ENCODE measurements at places on chromosomes 7 and 10. TPM values are rescaled to one million over a fixed set of nuclear protein-coding genes. Genes with fewer than 3 reads are reported as not detected.

Gene PON1
- total RNA-seq: not detected

Gene CYP26C1
- 0.38 TPM for total RNA-seq

Gene MRC1
- not detected for total RNA-seq

Gene UBE2D4
- total RNA-seq: 9.0 TPM

Gene CLDN3
- total RNA-seq: 0.50 TPM

DNA sequence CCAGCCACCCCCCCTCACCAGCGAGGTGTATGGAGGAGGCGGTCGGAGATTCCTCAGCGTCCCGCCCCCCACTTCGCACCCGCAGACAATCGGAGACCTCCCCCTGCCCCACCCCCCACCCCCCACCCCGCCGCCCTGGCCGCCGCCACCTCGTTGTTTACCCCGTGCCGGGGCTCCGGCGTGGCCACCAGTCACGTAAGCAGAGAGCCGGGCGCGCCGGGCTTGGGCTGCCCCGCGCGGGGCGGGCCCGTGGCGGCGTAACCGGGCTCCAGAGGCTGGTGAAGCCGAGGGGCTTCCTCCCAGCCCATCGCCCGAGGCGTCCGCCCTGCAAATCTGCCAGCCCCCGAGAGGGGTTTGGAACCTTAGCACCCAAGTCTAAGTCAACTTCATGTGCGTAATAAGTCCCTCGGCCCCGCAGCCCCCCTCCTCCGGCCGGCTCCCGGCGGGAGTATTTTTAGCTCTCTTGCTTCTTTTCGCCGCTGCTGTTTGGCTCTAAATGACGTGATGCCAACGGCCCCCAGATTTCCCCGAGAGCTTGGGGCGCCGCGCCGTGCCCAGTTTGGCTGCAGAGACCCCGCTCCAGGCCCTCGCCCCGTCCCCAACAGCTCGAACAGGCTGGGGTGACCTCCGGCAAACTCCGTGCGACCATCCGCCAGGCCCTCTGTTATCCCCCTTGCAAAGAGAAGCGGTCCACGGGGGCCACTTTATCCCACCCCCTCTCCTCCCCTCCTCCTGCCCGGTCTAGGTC, 2.7 kb downstream of the MXI1 start:
- H3K4me1 ChIP-seq: peaks cover 64% of the 10 kb centered on the region
- H3K27ac ChIP-seq: peak overlapping the region; percentile 93
- H3K27me3 ChIP-seq: peaks cover 2% of the 10 kb centered on the region
- DNase-seq: peak; percentile 59

GRCh38 chr7:113521468-113521867, 397.3 kb downstream of the PPP1R3A start:
- no peaks in the 10 kb centered on the region for H3K4me1 ChIP-seq
- no peaks in the 10 kb centered on the region for H3K27me3 ChIP-seq
- H3K27ac ChIP-seq: no peak overlapping the region
- H3K4me3 ChIP-seq: no peak overlapping the region

DNA sequence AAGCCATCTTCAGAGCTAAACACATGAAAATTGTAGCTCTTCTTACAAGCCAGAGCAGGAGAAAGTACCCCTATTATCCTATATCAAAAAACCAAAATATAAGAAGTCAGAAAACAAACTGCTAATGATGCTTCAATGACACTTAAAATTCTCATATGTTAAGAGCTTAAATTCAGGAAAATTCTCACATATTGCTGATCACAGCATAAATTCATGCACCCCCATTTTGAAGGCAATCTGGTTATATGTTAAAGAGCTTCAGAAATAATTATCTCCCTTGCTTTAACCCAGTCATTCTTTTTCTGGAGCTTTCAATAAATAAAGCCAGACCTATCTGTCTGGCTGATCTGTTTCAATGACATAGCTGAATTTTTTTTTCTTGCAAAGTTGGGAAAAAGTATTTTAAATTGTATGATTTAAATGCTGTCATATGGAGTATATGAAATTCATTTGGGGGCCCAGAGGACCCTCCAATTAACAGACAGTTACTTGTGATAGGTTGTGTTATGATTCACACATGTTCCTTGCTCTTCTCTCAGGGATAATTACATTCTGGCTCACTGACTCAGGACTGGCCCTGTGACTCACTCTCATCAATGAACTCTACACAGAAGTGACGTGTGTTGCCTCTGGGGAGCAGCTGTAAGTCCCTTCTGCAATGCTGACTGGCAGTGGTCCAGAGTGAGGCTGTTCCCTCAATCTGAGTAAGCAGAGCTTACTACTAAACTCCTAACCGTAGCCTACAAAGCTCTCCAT, 85.2 kb downstream of the HGF start:
- H3K4me1 ChIP-seq: no peaks in the 10 kb centered on the region
- H3K27me3 ChIP-seq: no peaks in the 10 kb centered on the region
- DNase-seq: no peak
- H3K4me3 ChIP-seq: no peak overlapping the region
- H3K36me3 ChIP-seq: no peaks in the 10 kb centered on the region

GRCh38 chr10:5942474-5942873, 34.9 kb downstream of the IL15RA start:
- peaks cover 6% of the 10 kb centered on the region for H3K36me3 ChIP-seq
- H3K27me3 ChIP-seq: no peaks in the 10 kb centered on the region
- DNase-seq: no peak
- no peak overlapping the region for H3K4me3 ChIP-seq

DNA sequence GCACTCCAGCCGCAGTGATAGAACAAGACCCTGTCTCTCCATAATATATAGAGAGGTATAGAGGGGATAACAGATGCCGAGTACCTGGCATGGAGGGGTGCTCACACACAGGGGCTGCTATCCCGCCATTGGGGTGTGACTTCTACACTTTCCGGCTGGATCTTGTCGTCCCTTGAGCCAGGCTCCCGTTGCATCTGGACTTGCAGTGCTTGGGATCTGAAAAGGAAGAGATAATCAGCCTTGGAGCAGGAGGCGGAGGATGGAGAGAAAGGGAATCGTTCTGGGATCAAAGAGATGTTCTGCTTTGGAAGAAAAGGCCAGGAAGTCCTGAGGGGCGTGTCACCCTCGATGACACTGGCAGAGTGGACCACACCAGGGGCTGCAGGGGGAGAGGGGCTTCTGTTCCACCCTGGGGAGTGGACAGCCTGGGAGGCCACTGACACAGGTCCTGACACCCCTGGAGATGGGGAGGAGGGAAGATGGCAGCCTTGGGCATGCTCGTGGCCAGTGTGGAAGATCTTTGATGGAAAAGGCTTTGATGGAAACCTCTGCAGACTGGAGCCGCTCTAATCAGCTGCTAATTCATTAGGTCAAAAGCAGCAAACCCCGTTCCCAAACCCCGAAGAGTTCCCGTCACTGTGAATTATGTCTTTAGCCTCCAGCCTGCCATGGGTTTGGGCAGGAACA, 85.1 kb downstream of the CARD11 start:
- H3K4me1 ChIP-seq: peaks cover 7% of the 10 kb centered on the region
- peaks cover 11% of the 10 kb centered on the region for H3K36me3 ChIP-seq
- H3K27me3 ChIP-seq: no peaks in the 10 kb centered on the region
- H3K4me3 ChIP-seq: no peak overlapping the region
- no peak for DNase-seq

DNA sequence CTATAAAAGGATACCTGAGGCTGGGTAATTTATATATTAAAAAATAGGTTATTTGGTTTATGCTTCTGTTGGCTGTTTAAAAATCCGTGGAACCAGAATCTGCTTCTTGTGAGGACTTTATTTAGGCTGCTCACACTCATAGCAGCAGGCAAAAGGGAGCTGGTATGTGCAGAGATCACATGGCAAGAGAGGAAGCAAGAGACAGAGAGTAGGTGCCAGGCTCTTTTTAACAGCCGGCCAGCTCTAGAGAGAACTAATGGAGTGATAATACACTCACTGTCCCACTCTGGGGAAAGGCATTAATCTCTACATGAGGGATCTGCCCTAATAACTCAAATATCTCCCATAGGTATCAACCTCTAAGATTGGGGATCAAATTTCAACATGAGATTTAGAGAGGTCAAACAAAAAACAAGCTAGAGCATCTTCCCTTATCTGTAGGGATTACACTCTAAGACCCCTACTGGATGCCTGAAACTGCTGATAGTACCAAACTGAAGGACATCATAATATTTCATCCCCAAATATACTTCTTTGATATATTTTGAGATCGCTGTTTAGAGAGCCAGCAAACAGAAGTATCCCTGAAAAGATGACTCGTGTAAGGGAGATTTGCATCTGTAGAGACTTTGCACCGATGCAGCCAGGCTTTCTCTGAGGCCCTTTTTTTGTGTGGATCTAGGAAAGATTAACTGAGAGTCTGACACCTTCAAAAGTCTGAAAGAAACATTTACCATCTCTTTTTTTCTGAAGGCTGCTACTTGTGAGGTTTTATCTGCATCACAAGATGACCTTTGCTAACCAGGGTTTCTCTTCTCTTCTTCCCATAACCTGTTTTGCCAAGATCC, 717.0 kb upstream of the MBL2 start:
- no peak overlapping the region for H3K4me3 ChIP-seq
- no peak for DNase-seq
- no peak overlapping the region for H3K27ac ChIP-seq
- no peaks in the 10 kb centered on the region for H3K4me1 ChIP-seq
- no peaks in the 10 kb centered on the region for H3K27me3 ChIP-seq

GRCh38 chr10:106481598-106482275, 682.8 kb downstream of the SORCS1 start:
- no peak overlapping the region for H3K4me3 ChIP-seq
- DNase-seq: no peak
- no peaks in the 10 kb centered on the region for H3K27me3 ChIP-seq
- H3K27ac ChIP-seq: no peak overlapping the region
- no peaks in the 10 kb centered on the region for H3K4me1 ChIP-seq

DNA sequence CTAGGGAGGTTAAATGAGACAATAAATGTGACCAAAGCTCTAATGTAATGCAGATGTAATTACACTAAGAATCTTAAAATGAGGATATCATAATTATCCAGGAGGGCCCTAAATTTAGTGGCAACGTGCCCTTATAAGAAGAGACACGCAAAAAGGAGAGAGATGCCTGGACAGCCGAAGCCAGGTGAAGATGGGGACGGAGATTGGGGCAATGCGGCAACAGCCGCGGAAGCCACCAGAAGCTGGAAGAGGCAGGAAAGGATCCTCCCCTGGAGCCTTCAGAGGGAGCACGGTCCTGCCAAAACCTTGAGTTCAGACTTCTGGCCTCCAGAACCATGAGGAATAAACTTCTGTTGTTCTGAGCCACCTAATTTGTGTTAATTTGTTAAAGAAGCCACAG, 25.3 kb upstream of the C10orf71 start:
- no peaks in the 10 kb centered on the region for H3K36me3 ChIP-seq
- peaks cover 3% of the 10 kb centered on the region for H3K27me3 ChIP-seq
- no peak for DNase-seq
- H3K4me1 ChIP-seq: no peaks in the 10 kb centered on the region
- H3K4me3 ChIP-seq: no peak overlapping the region

GRCh38 chr10:124251317-124252065, 158.1 kb upstream of the CHST15 start:
- H3K27me3 ChIP-seq: no peaks in the 10 kb centered on the region
- H3K36me3 ChIP-seq: no peaks in the 10 kb centered on the region
- H3K27ac ChIP-seq: no peak overlapping the region

GRCh38 chr10:46075869-46076268, 29.8 kb upstream of the MSMB start:
- H3K27ac ChIP-seq: no peak overlapping the region
- H3K4me3 ChIP-seq: no peak overlapping the region
- H3K36me3 ChIP-seq: no peaks in the 10 kb centered on the region
- no peaks in the 10 kb centered on the region for H3K27me3 ChIP-seq

GRCh38 chr7:1884583-1885350, 214.7 kb downstream of the ELFN1 start:
- peaks cover 35% of the 10 kb centered on the region for H3K4me1 ChIP-seq
- no peaks in the 10 kb centered on the region for H3K27me3 ChIP-seq
- H3K27ac ChIP-seq: no peak overlapping the region
- H3K36me3 ChIP-seq: peaks cover 31% of the 10 kb centered on the region
- no peak overlapping the region for H3K4me3 ChIP-seq

DNA sequence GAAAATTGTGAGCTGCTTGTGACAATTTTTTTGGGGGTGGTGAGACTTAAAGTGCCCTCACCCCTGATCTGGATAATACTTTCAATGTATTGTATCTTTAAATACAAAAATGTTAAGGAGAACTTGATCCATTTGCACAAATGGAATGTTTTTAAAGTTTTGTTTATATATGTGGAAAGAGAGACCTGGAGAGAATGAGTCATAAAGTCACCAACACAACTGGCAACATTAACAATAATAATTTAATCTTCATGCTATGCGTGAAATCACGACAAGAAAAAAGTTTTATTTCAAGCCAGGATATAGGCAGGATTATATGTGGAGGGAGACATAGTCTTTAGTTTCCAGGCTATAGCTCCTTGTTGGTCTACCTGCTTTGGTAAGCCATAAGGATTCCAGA, 537.5 kb downstream of the GPAM start:
- no peak for DNase-seq
- H3K4me3 ChIP-seq: no peak overlapping the region
- no peaks in the 10 kb centered on the region for H3K4me1 ChIP-seq
- H3K36me3 ChIP-seq: no peaks in the 10 kb centered on the region

GRCh38 chr7:85095806-85096205, 91.0 kb downstream of the SEMA3D start:
- H3K4me1 ChIP-seq: no peaks in the 10 kb centered on the region
- H3K27ac ChIP-seq: no peak overlapping the region
- H3K36me3 ChIP-seq: no peaks in the 10 kb centered on the region

- no peak overlapping the region for H3K4me3 ChIP-seq
- no peaks in the 10 kb centered on the region for H3K27me3 ChIP-seq
- no peak for DNase-seq
- no peaks in the 10 kb centered on the region for H3K36me3 ChIP-seq
- no peak overlapping the region for H3K27ac ChIP-seq
Measured at GRCh38 chr7:93375603-93376002, 143.4 kb downstream of the VPS50 start.

GRCh38 chr10:131635564-131636015, 265.2 kb upstream of the PPP2R2D start:
- H3K4me3 ChIP-seq: no peak overlapping the region
- no peaks in the 10 kb centered on the region for H3K36me3 ChIP-seq
- no peak for DNase-seq
- no peaks in the 10 kb centered on the region for H3K27me3 ChIP-seq
- H3K27ac ChIP-seq: no peak overlapping the region

GRCh38 chr7:7183061-7183837, 905 bp downstream of the C1GALT1 start:
- peak overlapping the region; percentile 96 for H3K4me3 ChIP-seq
- no peaks in the 10 kb centered on the region for H3K27me3 ChIP-seq
- DNase-seq: no peak
- no peaks in the 10 kb centered on the region for H3K36me3 ChIP-seq
- H3K27ac ChIP-seq: peak overlapping the region; percentile 91

DNA sequence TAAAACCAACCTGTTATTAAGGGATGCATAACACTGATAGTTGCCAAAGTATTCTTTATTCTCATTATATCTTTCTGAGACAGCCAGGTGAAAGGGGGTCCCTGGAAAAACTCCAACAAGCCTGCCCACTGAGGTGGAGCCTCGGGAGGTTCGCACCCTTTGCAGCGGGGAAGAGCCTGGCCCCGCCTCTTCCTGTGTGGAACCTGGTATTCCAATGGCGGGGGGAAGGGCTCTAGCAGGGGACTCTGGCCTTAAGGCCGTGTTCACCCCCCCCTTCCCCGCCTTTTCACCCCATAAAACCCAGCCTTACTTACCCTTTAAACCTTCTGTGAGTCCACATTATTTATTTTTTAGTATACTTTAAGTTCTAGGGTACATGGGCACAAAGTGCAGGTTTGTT, 62.4 kb upstream of the PDK4 start:
- no peaks in the 10 kb centered on the region for H3K4me1 ChIP-seq
- no peak for DNase-seq
- H3K27ac ChIP-seq: no peak overlapping the region

Measured in T-cell (primary cell).